ENCODE measurements at places on chromosomes 5 and 9. TPM values are rescaled to one million over a fixed set of nuclear protein-coding genes. Genes with fewer than 3 reads are reported as not detected.

The SMIM33 gene
- total RNA-seq: not detected

The CTXN3 gene
- total RNA-seq: not detected

The OR1Q1 gene
- not detected for total RNA-seq

DNA sequence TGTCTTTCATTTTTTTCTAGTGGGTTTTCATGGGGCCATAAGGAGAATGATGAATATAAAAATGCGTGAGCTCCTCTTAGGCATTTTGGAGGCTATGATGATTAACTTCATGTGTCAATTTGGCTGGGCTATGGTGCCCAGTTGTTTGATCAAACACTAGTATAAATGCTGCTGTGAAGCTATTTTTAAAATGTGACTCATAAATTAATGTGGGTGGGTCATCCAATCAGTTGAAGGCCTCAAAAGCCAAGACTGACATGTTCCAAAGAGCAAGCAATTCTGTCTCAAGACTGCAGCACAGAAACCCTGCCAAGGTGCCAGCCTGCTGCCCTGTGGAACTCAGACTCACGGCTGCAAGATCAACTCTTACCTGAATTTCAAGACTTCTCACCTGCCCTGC is 24.4 kb upstream of the ICE1 start:
- no peak for DNase-seq

- DNase-seq: no peak
Measured at GRCh38 chr9:5876711-5877110, 14.0 kb upstream of the MLANA start.

DNA sequence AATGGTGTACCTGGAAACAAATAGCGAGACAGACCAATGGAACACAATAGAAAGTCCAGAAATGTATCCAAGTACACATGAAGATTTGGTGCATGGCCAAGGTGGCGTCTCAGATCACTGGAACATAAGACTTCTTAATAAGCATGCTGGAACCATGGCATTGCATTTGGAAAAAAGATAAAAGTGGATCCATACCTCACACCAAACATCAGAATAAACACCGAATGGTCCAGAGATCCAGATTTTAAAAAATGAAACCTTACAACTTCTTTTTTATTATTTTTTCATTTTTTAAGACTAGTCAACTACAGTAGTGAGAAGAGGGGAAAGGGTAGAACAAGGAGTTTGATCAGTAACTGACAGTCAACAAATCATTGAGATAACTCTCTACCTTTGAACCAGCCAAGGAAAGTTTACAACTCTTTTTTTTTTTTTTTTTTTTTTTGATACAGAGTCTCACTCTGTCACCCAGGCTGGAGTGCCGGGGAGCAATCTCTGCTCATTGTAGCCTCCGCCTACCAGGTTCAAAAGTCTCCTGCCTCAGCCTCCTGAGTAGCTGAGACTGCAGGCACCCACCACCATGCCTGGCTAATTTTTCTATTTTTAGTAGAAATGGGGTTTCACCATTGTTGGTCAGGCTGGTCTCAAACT is 8.8 kb upstream of the DUSP1 start:
- DNase-seq: no peak

GRCh38 chr5:147675168-147675567 is 107.4 kb downstream of the JAKMIP2 start:
- DNase-seq: no peak

DNA sequence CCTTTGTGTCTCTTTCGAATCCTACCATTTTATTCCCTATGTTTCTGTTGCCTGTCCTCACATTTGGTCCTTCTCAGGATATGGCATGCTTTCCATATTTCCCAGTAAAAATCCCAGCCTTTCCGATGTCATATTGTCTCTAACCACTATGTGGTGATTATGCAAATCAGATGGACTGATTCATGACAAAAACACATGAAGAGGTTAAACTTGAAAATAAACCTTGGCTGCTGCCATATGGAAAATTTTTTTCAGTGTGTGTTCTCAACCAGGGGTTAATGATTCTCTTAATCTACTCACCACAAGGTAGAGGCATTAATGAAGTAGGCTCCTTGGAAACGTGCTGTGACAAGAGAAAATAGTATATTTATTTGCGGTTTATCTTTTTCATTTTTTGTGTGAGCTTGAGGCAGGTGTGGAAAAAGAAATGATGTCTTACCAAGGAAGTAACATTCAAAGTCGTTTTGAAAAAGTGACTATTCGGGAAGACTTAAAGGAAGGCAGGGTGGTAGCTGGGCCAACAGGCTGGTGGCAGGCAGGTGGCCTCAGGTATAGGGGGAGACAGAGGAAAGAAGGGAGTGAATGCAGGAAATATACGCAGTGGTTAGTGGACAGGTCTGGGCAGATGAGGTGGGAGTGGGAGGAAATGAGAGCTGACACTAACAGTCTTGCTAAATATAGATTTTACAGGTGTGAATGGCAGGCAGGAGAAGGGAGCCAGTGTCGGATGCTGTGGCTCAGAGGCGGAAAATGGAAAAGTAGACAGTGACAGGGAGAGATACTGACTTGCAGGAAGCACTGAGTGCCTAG is 46.2 kb downstream of the DMRT2 start:
- no peak for DNase-seq

- no peak for DNase-seq
Measured at GRCh38 chr5:38323645-38324295, 65.4 kb downstream of the EGFLAM start.

- DNase-seq: no peak
Measured at GRCh38 chr9:137114613-137115393, at the start of gene DPP7. Gene DPP7 (minus strand): TSS chr9:137114733. CDS start chr9:137114713, 20 bp downstream.

DNA sequence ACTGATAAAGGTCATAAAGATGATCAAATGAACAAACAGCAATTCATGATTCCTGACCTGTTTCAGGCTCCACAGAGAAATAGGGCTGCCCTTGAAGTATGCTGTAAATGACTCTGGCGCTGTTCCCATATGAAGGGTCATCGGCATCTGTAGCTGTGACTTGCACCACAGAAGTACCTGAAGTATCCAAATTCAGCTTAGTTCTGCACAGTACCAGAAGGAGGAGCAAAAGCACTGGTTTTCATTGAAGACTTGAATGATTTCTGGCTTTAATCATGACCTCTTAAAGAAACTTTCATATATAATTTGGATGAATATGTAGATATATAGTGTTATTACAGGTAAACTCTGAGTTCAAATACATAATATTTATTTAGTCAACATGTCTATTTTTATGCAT is 109.1 kb downstream of the CDH10 start:
- DNase-seq: no peak

GRCh38 chr9:93354451-93354850 is 97.0 kb upstream of the FAM120A start:
- DNase-seq: no peak

- no peak for DNase-seq
Measured at GRCh38 chr9:14813336-14814248, 91.1 kb upstream of the CER1 start.

GRCh38 chr5:149089796-149090195 is 26.9 kb upstream of the SH3TC2 start:
- DNase-seq: no peak

DNA sequence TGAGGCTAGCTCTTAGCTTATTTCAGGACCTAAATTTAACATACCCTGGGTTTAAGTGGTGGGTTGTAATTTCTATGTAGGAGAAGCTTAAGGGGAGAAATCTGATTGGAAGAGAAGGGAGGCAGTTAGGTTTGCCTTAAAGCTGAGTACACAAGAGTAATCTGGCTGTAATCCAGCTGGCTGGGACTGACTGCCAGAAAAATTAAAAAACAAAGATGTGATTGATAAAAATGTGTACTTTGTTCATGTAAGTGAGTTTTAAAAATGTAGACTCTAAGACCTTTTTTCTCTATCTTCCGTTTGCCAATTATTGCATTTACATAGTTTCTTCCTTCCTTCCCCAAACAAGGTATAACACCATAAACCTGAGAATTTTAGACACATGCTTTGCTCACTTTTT is 17.5 kb upstream of the MSMP start:
- DNase-seq: no peak

DNA sequence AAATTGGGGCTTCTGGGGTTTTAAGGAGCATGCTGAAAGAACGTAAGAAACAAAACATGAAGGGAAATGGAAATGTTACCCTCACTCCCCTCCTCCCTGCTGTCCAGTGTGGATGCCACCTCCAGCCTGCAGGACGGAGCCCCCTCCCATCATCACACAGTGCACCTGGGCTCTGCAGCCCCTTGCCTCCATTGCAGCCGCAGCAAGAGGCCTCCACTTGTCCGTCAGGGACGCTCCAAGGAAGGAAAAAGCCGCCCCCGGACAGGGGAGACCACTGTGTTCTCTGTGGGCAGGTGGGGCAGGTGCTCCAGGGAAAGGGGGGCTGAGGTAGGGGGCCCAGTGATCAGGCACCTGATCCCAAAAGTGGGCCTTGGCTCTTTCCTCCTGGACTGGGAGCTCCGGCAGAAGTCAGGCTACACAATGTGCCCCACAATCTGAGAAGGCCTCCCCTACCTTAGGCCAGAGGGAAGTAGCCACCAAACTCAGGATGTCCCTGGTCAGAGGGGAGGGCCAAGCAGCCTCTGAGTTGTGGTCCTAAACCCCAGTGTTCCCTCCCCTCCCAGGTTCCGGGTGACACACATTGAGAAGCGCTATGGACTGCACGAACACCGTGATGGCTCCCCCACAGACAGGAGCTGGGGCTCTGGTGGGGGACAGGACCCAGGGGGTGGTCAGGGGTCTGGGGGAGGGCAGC is 2.7 kb downstream of the RELL2 start:
- DNase-seq: no peak

DNA sequence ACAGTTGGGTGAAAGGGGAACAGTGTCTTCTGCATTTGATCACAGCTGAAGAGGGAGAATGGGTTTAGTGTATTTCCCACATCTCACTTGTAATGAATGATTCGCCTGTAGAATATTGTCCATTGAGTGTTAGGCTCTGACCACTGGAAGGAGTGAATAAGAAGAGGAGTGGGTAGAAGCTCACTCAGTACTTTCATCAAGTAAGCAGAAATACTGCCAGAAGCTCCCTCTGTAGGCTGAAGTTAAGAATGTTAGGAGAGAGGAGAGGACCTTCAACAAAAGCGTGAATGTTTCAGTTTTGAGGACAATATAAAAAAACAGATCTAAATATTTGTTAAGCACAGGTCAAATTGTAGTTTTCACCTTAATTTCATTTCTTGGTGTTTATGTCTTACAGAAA is 27.5 kb downstream of the FSD1L start:
- DNase-seq: no peak

GRCh38 chr9:109139851-109140250 is 20.1 kb upstream of the TMEM245 start:
- no peak for DNase-seq

GRCh38 chr9:114394523-114395333 is 6.9 kb upstream of the AKNA start:
- no peak for DNase-seq

GRCh38 chr9:78902051-78902450 is 605.1 kb downstream of the PSAT1 start:
- DNase-seq: no peak

DNA sequence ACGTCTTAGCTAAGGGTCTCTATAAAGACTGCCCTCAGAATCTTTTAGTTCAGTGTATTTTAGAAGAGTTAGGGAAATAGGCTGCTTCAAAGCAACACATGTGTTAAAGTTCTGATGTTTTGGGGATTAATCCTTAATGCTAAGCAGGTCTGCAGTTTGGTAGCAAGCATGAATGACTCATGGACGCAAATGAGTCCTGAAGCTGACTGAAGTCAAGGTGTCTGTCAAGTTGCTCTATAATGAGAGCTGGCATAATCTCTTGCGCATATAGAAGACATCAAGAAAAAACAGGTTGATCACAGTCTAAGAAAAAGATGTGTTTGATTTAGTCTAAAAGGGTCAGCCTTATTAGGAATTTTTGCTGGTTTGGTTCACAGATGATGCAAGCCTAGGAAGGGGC is 630.1 kb downstream of the CDH12 start:
- DNase-seq: no peak

DNA sequence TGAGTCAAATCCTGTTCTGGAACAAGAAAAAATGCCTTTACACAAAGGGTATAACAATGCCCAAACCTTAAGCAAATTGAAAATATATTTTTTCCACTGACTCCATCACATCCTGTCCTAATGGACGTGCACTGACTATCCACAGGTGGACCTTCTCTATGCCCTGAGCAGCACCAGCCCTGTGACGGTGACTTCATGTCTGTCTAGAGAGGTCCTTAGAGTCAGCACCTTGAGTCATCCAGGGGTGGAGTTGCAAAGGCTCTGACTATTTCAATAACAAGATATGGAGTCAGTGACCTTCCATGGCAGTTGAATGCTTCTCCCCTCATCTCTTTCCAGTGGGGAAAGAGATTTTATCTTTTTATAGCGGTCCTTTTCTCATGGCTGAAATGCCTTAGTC is 78.0 kb downstream of the YIPF5 start:
- no peak for DNase-seq

DNA sequence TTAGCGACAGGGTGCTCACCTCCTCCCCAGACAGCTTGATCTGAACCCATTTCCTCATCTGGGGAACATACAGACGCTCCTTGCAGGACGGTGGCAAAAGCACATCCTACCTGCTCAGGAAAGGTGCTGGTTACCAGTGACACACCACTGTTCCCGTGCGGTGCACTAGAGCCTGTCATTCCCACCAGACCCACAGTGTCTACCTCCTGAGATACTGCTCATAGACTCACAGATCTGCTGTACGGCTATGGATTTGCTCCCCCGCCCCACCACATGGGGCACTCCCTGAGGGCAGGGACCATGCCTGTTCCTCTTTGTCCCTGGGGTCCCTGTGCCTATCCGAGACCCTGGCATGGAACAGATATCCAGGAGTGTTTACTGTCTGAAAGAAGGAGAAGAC is 208.9 kb downstream of the PAX5 start:
- no peak for DNase-seq

GRCh38 chr9:109574061-109574882 is 76.2 kb upstream of the PTPN3 start:
- DNase-seq: no peak

GRCh38 chr5:156380848-156381247 is 53.9 kb downstream of the SGCD start:
- DNase-seq: no peak

GRCh38 chr9:119477197-119477596 is 108.0 kb upstream of the BRINP1 start:
- no peak for DNase-seq

GRCh38 chr5:60161340-60161934 is 267.9 kb upstream of the PDE4D start:
- DNase-seq: no peak

DNA sequence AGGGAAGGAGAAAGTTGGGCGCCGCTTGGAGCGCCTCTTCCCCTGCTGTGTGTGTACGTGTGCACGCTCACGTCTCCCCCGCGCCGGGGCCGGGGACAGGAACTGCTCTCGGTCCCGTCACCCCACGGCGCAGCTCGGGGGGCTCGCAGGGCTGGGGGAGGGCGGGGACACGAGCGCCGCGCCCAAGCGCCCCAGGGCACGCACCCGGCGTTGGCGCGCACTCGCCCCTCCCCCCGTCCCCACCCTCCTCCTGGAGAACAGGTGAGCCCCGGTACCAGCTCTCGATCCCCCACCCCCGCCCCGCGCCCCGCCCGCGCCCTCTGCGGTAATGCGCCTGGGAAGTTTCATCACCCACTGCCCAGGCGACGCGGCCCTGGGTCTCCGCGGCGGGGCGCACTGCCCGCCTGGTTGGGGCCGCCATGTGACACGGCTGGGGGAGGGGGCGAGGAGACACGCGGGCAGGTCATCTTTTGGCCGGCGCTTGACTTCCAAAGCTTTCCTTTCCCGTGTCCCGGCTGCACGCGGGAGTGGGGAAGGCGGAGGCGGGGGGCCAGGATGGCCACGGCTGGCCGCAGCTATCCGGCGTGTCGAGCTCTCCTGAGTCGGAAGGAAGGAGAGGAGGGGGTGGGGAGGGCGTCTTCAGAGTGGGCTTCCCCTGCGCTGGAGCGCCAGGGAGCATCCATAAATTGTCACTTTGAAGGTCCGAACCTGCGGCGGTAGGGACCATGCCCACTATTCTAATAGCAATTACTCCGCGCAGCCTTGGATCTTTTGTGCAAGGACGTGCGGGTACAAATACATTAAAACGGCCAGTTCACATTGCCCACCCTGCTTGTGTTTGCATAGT is 1.5 kb upstream of the STC2 start:
- no peak for DNase-seq
